NCI-H1105 (cell line): ENCODE measurements at places on chromosomes 6 and 20.

- no peak for DNase-seq
Observed at GRCh38 chr6:131419702-131420101, 153.3 kb upstream of the ARG1 start.

DNA sequence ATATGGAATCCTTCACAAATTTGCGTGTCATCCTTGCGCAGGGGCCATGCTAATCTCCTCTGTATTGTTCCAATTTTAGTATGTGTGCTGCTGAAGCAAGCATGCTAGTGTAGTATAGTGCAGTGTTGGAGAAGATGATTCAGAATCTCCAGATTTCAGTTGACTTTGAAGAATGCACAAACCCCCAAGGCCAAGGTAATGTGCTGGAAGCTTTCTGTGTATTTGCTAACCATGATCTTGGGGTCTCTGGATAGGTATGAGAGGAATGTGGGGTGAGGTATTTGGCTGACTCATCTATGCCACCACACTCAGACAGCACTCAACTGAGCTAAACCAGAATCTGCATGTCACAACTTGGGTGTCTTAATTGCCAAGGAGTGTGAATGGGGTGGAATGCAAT, 42.6 kb upstream of the DEK start:
- DNase-seq: no peak

- DNase-seq: no peak
Observed at GRCh38 chr6:16355699-16356446, 117.5 kb downstream of the GMPR start.

DNA sequence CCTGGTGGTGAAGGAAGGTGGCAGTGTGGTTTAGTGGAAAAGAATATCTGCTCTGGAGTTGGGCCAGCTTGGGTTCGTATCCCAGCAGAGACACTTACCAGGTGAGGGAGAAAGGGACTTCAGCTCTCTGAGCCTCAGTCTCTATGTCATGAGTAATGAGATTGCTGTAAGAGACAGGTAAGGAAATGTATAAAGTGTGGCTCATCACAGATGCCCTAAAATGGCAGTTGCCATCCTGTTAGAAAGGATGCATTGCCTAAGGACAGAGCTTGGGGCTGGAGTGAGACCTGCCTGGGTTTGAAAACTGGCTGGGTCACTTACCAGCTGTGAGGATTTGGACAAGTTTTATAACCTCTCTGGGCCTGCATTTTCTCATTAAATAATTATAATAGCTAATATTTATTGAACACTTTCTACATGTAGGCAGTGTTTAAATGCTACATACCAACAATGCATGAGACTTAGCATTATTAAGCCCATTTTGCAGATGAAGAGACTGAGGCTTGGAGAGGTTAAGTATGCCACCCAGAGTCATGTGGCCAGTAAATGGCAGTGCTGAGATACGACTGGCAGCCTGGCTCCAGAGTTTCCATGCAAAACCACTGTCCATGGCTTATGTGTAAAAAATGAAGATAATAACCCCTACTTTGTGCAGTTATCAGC, 157.0 kb downstream of the SOBP start:
- DNase-seq: no peak

- no peak for DNase-seq
Observed at GRCh38 chr20:59650418-59650817, 46.1 kb downstream of the PHACTR3 start.

DNA sequence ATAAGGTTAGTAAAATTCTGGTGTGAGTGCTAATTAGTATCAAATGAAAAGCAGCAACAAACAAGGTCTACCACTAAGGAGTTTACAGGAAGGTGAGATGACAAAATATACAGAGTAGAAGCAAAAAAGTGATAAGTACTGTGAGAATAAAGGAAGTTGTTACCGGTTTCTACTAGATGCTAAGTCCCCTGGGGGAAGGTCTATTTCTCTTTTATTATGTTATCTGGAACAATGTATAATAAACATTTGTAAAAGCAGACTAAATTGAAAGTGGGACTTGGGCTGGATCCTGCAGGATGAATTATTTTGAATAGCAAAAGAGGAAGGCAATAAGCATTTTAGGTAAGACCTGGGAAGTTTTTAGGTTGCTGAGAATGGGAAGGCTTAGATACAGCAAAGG, 158.7 kb upstream of the SLC22A16 start:
- no peak for DNase-seq

GRCh38 chr20:57048027-57048869, 218.2 kb downstream of the BMP7 start:
- DNase-seq: no peak

DNA sequence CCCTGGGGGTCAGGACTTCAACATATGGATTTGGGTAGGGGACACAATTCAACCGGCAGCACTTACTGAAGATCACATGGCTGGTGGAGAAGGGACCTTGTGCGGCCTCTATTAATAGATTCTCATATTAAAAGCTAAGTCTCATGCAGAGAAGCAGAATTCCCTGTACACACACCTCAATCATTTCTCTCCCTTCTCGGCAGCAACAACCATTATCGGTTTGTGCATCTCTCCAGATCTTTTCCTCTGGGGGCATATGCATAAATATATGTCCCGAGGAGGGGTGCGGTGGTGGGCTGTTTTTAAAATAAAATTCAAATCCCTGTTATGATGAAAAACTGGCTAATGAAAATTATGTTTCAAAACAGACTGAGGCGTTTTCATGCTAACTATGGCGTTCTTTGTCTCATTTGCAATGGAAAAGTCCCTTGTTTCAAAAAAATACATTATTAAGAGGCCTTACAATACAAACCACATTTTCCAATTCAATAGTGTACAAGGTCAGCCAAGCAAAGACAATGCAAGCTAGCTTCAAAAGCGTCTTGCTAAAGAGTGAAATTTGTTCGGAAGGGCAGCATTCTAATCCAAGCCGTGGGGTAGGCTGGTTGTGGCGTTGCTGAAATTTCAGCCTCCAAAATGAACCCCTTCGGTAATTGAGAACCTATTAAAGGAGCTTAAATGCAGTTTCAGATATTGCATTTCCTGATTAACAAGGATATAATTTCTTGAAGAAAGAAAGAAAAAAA, 17.3 kb downstream of the APCDD1L start:
- DNase-seq: no peak

GRCh38 chr20:49630396-49630951, 62.5 kb upstream of the PTGIS start:
- no peak for DNase-seq

GRCh38 chr20:20690676-20691476, 21.6 kb downstream of the RALGAPA2 start:
- no peak for DNase-seq

- no peak for DNase-seq
Observed at GRCh38 chr6:56904068-56904467, 50.8 kb upstream of the BEND6 start.

- no peak for DNase-seq
Observed at GRCh38 chr6:34940030-34940434, 51.0 kb downstream of the ANKS1A start.
